ENCODE measurements at places on chromosomes 11 and 22.

DNA sequence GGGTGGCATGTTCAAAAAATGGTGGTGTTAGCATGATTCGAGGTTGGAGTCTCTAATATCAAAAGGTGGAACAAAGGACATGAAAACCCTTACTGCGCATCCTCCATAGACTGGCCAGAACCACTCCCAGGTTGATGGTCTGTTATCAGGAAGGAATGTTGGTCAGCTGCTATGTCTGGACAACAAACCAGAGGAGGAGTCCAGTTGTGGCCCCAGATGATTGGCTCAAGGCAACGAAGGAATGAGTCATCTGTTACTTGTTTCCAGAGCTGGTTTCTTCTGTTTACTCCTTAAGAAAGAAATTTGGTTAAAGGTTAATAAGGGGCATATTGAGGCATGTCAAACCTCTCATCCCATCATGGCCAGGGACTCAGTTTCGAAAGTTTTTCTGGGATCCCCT lies 56.8 kb upstream of the GRIA4 start:
- DNase-seq = no peak

DNA sequence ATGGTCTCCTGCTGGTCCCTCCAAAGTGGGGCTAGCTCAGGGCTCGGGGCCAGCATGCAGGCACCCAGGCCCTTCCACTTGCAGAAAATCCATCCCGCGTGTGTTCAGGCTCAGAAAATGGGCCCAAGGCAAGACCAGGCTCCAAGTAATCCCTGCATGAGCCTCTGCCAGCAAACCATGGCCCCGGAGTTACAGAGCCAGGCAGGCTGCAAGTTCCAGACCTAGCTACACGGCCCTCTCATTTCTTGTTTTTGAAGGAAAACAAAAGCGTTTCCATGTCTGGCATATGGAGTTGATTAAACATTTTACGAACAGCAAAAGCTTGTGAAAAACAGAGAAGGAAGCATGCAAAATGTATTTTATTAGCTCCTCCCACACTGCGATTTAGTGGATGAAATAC lies 29.7 kb downstream of the KIAA0930 start:
- DNase-seq = no peak

- DNase-seq = no peak
Observed at GRCh38 chr22:17472932-17473331, 90.4 kb upstream of the SLC25A18 start.

- no peak for DNase-seq
Observed at GRCh38 chr11:68997124-68997994, 15.7 kb downstream of the MRGPRF start.

GRCh38 chr11:85652786-85653447 lies 5.2 kb downstream of the TMEM126A start:
- no peak for DNase-seq

DNA sequence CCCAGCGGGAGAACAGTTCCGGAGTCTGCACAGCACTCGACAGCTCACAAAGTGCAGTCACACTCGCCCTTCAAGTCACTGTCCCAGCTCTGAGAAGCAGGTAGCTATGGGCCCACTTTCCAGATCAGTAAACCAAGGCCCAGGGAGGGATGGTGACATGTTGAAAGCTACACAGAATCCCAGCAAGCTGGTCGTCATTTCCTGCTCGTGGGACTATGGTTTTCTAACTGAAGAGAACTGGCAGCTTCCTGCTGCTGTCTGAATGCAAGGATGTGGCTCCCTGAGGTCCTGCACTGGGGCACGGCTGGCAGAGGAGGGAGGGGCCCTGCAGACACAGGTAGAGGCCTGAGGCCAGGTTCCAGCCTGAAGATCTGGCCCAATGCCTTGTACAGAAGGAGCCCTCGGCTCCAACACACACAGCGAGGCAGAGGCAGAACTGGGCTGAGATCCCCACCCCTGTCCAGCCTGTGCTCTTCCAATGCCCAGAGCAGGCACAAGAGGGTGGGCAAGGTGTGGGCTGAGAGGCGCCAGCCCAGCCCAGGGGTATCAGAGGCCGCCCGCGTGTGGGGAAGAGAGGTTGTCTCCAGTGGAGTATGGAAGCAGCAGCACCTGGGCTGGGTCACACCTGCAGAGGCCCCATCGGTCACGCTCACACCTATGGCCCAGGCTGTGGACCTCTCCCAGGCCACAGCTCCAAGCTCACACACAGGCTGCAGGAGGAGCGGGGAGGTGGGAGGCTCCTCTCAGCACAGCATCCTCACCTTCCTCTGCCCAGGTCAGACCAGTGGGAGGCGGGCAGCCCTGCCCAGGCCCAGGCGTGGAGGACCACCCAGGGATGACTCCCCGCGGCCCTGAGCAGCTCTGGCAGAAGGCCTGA lies 119.2 kb downstream of the PHF21B start:
- DNase-seq = no peak

DNA sequence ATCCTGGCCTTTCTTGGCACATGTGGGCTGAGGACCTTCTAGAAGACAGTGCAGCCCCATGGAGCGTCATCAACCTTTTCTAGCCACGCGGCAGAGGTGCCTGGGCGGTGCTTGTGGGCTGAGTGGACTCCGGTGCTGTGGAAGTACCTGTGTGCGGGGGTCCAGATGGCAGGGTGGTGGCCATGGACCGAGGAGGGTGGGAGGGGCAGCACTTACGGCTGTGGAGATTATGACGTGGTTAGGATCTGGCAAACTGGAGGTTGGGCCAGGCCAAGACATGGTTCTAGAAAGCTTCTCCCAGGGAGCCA lies 2.0 kb downstream of the TUB start:
- no peak for DNase-seq

DNA sequence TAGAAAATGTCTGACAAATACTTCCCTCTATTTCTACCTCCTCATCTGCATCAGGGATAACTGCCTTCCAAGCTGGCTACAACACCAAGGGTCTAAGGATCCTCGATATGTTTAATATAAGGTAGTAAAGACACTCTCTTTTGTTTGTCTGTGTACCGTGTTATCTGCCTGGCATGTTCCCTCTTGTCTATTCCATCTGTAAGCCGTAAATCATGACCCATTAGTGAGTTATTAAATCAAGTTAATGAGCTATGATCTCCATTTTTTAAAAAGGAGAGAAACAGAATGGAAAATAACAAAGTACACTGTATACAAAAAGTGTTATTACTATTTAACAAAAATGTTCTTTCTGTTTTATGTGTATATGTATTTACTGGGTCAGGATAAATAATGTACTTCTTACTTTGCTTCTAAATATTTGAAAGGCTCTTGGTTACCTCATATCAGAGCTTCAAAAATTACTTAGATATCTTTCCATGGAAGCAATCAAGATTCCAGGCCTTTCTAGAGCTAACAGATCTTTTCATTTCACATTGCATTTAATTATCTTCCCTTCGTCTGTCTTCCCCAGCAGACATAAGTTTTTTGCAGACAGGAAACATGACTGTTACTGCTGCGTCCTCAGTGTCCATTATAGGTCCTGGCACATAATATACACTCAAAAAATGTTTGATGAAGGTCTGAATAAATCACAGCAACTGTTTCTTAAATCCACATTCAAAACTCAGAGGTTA lies 342.6 kb upstream of the CCDC90B start:
- DNase-seq = no peak

All from large intestine (tissue), 12 donors.